Metanephros (tissue), 2 donors: ENCODE measurements at places on chromosomes 4 and X. TPM values are rescaled to one million over a fixed set of nuclear protein-coding genes. Genes with fewer than 3 reads are reported as not detected.

FAM9B gene
- 0.12 TPM for total RNA-seq

FANCB gene
- 6.5 TPM for total RNA-seq

CSAG1 gene
- total RNA-seq: not detected

IL2RG gene
- total RNA-seq: 3.2 TPM

TCP11X2 gene
- 1.4 TPM for total RNA-seq

MED14 gene
- 33.8 TPM for total RNA-seq

ENPP6 gene
- total RNA-seq: 3.9 TPM

TRMT10A gene
- total RNA-seq: 6.8 TPM

RASSF6 gene
- total RNA-seq: 5.3 TPM

RTL5 gene
- total RNA-seq: 10.6 TPM

GABRG1 gene
- 0.06 TPM for total RNA-seq

POU3F4 gene
- 2.0 TPM for total RNA-seq

OTUD6A gene
- total RNA-seq: not detected
